ENCODE measurements at places on chromosomes 7 and 10.

GRCh38 chr7:20432071-20432470 is 101.4 kb downstream of the ITGB8 start:
- no peak for DNase-seq

DNA sequence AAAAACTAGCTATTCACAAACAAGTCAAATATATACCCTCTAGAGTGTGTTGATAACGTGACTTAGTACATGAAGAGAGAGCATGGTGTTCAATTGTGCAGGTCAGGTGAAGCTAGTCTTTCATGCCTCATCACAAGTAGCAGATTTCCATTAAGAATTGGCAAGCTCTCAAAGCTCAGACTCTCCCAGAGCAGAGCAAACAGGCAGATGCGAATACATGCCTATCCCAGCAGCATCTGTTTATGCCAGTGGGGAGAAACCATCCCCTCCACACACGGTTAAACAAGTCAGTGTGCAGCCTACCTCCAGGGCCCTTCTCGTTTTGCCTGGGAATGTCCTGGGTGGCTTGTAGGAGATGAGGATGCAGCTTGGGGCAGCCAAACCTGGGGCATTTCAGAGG is 532.5 kb upstream of the C7orf33 start:
- DNase-seq = no peak

DNA sequence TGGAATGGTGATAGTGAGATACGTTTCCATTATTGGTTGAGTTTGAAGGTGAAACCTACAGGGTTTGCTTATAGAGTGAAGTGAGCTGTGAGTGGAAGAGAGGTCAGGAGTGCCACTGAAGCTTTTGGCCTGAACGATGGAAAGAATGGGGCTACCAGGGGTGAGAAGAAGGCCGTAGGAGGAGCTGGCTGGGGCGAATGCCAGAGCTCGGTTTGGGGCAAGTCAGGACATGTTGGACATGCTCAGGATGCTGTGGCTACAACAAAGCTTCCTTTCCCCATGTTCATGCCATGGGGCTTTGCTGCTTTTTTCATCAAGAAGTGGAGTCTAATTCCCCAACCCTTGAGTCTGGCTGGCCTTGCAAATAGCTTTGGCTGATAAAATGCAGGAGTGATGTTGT is 253.7 kb downstream of the GLRX3 start:
- no peak for DNase-seq

GRCh38 chr7:141133646-141134045 is 59.8 kb downstream of the TMEM178B start:
- no peak for DNase-seq

- DNase-seq = no peak
Measured at GRCh38 chr10:129079705-129080104, 387.3 kb upstream of the MGMT start.

- no peak for DNase-seq
Measured at GRCh38 chr10:25017154-25017590, 760 bp downstream of the THNSL1 start.

GRCh38 chr7:112963634-112964033 is 123.0 kb downstream of the GPR85 start:
- no peak for DNase-seq

DNA sequence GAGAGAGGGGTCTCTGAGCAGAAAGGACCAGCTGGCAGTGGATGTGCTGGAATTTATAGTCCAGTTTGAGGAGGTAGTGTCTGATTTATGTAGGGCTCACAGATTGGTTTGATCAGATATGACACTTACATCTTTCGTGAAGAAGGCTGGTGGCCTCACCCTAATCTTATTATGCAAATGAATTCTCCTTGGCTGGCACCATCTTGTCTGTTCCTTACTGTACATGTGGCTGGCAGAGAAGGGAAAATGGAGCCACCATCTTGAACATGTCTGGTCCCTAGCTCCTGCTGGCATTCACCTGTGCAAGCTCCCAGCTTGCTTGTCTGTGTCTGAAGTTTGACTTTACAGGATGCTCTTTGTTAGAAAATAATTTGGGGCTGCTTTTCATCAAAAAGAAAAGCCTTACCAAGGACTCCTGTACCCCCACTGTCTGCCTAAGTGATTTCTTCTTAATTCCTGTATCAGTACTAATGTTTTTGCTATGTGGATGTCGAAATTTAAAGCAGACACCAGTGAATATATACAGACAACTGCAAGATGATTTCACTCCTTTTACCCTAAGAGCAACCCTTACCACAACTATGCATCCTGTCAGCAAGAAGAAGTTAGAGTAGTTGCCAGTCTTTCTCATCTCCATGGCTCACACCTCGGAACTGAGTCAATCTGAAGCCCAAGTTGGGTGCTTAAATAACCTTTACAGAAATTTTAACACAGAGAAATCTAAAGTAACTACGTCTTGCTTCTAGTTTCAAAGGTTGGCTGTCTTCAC is 322.0 kb upstream of the SEMA3D start:
- DNase-seq = peak; percentile 78

- DNase-seq = no peak
Measured at GRCh38 chr7:139830292-139830691, 1.2 kb downstream of the TBXAS1 start.

DNA sequence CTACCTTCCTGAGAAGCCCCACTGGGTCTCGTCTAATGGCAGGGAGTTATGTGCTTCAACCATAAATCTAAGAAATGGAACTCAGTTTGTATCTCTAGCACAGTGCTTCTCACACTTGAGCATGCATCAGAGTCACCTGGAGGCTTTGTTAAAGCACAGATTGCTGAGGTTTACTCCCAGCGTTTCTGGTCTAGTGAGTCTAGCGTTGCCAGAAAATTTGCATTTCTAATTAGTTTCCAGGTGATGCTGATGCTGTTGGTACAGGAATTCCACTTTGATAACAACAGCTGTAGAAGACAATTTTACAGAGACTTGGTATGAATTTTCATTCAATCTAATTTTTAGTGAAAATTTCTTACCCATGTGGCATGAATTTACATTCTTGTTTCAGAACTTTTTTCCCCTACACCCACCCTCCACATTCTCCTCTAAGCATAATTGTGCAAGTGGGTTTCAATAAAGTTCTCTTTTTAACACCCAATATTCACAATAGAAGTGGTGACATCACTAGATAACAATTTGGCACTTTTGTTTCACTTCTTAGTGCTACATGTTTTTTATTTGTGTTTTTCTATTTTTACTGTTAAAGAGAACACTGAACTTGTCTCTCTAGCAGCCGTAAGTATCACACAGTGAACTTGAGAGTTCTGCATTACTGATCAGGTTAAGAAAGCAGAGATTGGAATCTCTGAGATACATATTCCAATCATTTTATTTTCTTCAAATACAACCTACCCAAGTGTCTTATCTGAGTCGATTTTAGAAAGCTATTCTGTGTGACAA is 48.4 kb upstream of the BET1 start:
- no peak for DNase-seq

GRCh38 chr7:22159341-22159740 is 197.6 kb downstream of the RAPGEF5 start:
- DNase-seq = no peak

DNA sequence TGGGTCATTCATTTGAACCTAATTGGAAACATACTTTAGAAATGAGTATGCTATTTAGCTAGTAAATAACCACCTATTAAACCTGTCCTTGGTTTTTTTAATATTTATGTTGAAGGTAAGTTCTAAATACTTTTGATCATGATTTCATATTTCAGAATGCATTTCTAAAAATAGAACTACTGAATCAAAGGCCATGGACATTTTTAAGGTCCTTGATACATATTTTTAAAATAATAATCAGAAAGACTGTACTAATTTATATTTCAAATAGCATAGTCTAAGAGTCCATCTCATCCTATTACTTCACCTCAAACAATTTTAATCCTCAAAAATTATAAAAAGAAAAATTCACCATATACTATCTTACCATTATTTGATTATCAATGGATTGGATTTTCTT is 102.1 kb upstream of the AKR1E2 start:
- DNase-seq = no peak

GRCh38 chr10:34473174-34474008 is 341.7 kb downstream of the PARD3 start:
- no peak for DNase-seq

DNA sequence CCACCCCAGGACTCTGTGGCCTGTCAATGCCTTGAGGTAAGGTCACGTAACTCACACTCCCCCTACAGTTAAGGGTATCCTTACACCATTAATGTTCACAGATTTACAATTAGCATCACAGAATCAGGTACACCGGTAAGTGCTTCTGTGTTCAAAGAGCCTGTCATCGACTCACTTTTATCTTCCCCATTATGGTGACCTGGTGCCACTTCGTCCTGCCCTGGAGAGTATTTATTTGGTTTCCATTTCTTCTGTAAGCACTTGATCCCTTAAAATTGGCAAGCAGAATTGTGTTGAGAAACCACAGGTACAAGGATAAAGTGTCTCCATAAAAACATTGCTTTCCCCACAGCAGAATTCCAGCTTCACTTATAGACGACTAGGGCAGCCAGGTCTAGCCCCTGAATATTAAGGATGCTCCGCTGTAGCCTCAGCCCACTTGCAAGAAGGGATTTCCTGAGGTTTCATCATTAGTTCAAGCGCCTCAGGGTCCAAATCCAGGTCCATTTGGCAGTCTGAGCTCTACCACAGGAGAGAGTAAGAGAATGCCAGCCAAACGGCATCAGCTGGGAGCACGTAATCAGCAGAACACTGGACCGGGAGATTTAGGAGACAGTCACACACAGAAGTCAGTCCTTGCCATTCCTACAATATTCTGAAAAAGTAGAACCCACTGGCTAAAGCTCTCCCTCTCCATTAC is 10.1 kb downstream of the ATXN7L1 start:
- no peak for DNase-seq

DNA sequence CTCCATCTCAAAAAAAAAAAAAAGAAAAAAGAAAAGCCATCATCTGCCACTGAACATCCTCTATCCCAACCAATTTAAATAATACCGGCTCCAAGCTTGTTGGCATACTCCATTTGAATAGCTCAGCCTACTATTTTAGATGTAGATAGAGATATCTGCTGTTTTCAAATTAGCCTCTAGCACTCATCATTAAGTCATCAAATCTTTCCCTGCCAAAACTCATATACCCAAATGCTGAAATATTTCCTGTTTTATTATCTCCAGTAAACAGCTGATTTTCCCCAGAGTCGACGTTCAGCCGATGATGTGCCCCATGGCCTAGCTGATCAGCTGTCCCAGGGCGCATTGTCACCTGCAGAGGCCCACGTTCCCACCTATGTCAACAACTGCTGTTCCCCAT is 34.5 kb upstream of the FRMD4A start:
- no peak for DNase-seq

- DNase-seq = no peak
Measured at GRCh38 chr10:7471720-7472367, 61.0 kb upstream of the SFMBT2 start.

DNA sequence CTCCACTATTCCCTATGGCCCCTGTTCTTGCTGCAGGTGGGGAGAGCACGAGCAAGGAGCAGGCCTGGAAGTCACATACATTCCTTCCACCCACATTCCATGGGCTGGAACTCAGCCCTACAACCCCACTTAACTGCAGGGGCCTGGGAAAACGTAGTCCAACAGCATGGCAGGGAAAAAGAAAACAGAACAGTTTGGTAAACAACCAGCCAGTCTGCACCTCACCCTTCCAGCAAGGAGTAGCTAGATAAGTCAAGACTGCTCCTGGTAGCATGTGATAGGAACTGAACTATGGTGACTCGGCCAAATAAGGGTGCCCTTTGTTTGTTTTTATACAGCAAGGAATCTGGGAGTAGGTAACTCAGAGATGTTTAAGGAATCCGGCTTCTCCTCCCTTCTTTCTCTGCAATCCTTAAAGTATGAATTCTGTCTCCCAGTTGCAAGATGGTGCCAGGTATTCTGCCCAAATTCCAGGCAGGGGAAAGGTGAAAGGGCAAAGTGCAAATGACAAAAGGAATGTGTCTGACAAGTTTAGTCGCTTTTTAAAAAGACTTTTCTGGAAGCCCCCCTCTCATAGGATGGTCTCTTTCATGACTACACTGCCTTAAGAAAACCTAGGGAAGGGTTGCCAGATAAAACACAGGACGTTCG is 311.7 kb upstream of the NEBL start:
- DNase-seq = no peak

GRCh38 chr10:113683300-113683699 is 3.6 kb downstream of the CASP7 start:
- no peak for DNase-seq

DNA sequence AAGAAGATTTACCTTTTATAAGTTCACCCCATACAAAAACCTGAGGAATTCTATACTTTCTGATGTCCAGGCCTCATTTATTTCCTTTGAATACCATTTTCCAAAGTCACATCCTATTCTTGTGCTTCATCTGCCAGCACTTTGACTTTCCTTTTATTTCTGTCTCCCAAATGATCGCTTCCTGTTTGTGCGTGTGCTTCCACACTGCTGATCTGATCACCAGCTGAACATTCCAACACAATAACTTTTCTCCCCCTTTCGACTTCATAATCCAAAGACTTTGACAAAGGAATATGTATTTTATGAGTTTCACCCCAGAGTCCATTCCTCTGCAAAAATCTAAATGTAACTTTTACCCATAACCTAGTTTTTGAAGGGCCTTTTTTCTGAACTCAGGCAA is 3.1 kb downstream of the ELAPOR2 start:
- no peak for DNase-seq

DNA sequence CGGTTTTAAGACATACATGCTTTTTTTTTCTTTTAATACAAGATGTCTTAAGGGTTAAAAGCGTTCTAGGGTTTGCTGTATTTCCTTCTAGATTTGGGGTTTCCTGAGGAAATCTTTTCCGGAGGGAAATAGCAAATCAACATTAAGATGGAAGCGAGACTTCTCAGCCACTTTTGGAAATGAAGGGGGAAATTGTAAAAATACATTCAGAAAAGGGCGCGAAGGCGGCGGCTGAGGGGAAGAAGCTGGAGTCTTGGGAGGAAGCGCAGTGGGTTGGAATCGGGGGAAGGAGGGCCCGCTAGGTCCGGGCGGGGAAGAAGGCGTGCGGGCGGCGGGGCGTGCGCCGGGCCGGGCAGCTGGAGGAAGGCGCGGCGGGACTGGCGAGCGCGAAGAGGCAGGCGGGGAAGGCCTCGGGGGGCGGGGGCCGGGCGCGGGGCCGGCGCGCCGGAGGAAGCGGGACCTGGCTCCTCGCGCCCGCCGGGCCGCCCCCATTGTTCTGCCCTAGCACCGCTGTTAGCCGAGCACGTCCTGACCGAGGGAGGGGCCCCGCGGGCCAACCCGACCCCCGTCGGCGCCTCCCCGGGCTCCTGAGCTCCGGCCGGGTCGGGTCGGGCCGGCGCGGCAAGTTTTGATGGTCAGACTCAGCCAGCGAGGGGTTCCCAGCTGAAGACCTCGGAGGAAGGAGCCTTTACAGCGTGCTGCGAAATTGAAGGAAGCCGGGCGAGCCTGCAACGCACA is 1.5 kb upstream of the SKIDA1 start:
- no peak for DNase-seq

- DNase-seq = no peak
Measured at GRCh38 chr7:23353172-23353571, 54.0 kb downstream of the MALSU1 start.

Measured in BJ (cell line).